Kidney epithelial cell (primary cell): ENCODE measurements at places on chromosomes 6 and 20. TPM values are rescaled to one million over a fixed set of nuclear protein-coding genes. Genes with fewer than 3 reads are reported as not detected.

The SLC2A10 gene
- 11.9 and 13.3 TPM in 2 replicates for total RNA-seq

The RAD21L1 gene
- not detected in 2 replicates for total RNA-seq

The RAET1E gene
- not detected in 2 replicates for total RNA-seq

The PM20D2 gene
- 23.0 and 26.4 TPM in 2 replicates for total RNA-seq

The MPC1 gene
- total RNA-seq: 20.3 and 27.9 TPM in 2 replicates

The SOX4 gene
- total RNA-seq: 143 and 147 TPM in 2 replicates

The SALL4 gene
- total RNA-seq: 4.4 and 5.3 TPM in 2 replicates

The BIRC7 gene
- total RNA-seq: 12.8 and 19.2 TPM in 2 replicates

The BMP6 gene
- total RNA-seq: 0.89 and 1.1 TPM in 2 replicates

The EBF4 gene
- total RNA-seq: 8.1 and 9.7 TPM in 2 replicates

The RAMACL gene
- total RNA-seq: 0.21 and 0.88 TPM in 2 replicates

The C6orf163 gene
- total RNA-seq: 0.55 and 0.71 TPM in 2 replicates

The COL10A1 gene
- not detected in 2 replicates for total RNA-seq

The CTCFL gene
- total RNA-seq: 0.17 and 0.41 TPM in 2 replicates

The SLC22A2 gene
- 0.04 TPM in 1 of 2 replicates, not detected in the other for total RNA-seq

The TTK gene
- 4.6 and 5.5 TPM in 2 replicates for total RNA-seq

The CFAP206 gene
- 0.07 and 0.25 TPM in 2 replicates for total RNA-seq

The HDGFL1 gene
- not detected in 2 replicates for total RNA-seq

The COL21A1 gene
- not detected in 2 replicates for total RNA-seq

The RIMS4 gene
- not detected in 2 replicates for total RNA-seq

The TUBB1 gene
- total RNA-seq: not detected in 2 replicates

The TNXB gene
- 0.34 and 0.38 TPM in 2 replicates for total RNA-seq

The BCAS4 gene
- 24.7 and 28.0 TPM in 2 replicates for total RNA-seq

The SEL1L2 gene
- total RNA-seq: not detected in 2 replicates
